Stimulated activated CD4-positive, alpha-beta T cell treated with anti-CD3 and anti-CD28 coated beads, Interleukin-1b, Interleukin-23, amount 100 ng/mL, for 1 hour (primary cell): ENCODE measurements at places on chromosomes 7 and 10.

DNA sequence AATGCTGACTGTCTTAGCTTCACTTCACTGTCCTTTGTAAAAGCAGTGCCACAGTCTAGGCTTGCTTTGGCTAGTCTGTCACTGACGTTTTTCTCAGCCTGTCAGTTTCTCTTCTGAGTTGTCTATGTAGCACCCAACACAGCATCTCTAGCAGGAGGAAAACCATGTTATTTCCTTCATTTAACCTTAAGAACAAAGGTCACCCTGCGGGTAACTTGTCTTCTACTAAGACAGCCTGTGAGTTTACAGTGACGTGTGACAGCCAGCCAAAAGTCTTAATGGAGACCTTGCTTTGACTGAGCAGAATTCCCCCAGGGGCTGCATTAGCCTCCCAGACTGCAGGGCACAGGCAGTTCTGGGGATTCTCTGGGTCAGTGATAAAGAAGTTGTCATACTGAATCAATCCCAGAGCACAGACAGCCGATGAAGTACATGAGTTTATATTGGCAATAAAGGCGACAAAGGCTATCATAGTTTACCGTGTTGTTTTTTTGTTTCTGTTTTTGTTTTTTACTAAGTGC is 296.0 kb upstream of the KIAA1217 start:
- no peak for DNase-seq

DNA sequence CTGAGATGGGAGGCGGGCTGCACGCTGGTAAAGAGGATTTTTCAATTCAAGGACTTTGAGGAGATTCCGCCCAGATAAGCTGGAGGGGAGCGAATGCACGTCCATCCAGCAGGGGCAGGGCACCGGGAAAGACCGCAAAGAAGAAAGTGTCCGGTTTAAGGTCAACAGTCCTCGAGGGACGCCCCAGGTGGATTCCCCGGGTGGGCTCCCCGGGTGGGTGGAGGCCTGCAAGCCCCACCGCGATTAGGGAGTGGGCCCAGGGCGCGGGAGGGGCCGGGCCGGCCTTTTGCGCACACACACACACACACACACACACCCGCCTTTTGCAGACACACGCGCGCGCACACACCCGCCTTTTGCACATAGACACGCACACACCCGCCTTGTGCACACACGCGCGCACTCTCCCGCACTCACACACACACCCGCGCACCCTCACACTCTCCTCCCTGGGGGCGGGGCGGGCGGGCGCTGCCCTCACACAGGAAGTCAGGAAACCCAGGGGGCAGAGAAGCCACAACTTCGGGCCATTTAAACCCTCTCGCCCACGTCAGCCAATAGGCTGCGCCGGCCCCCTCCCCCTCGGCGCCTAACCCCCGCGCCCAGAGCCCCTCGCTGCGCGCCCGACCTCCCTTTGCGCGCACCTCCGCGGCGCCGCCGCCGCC is 615 bp downstream of the ARHGAP12 start:
- DNase-seq = no peak

DNA sequence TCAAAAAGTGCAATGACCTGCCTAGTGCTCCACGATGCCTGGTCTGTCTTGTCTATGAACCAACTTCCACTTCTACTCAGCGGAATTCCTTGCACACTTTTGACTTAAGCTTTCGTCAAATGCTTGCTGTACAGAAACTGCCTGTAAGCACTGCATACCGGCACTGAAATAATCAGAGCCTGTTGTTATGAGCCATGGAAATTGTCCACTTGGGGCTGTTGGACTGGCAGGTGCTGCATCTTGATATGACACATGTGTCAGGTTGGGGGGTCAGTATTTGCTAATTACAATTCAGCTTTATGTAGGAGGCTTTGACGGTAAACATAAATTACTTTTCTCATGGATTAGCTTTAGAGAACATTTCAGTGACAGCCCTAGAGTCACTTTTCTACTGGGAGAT is 32.0 kb upstream of the KLF6 start:
- DNase-seq = no peak

- no peak for DNase-seq
These were observed 43.5 kb upstream of the ZMIZ1 start for GRCh38 chr10:79025199-79025832.

GRCh38 chr10:72841487-72841886 is 52.1 kb upstream of the OIT3 start:
- no peak for DNase-seq

- DNase-seq = no peak
These were observed 1.6 kb upstream of the ANKRD2 start for GRCh38 chr10:97570789-97571471.

GRCh38 chr10:123997486-123998196 is 95.8 kb downstream of the CHST15 start:
- no peak for DNase-seq

- DNase-seq = no peak
These were observed 277.6 kb upstream of the SORCS1 start for GRCh38 chr10:107442035-107442505.

DNA sequence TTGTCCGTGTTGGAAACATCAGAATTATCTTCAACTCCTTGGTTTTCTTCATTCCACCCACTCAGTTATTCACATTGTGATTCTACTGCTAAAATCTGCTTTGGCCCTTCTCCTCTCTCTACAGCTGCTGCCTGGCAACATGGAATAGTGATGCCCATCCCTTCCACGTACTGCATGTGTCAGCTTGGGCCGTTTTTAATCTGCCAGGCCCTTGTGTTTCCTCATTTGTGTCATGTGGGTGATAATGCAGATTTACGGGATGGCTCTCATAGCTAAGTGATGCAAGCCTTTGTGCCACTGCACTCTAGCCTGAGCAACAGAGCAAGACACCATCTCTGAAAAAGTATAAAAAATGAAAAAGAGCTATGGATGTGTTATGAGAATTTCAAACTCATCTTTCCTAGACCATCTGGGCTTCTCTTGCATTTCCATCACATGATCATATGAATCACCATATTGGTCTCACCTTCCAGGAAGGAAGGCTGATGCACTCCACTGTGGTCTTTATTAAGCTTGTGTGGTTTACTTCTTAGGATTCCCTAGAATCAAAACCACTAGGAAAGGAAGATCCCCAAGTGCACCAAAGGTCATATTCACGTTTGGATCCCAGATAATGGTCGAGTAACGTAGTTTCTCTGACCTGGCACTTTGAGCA is 20.6 kb upstream of the CELF2 start:
- no peak for DNase-seq

GRCh38 chr10:30057894-30058556 is 1.4 kb downstream of the JCAD start:
- no peak for DNase-seq

DNA sequence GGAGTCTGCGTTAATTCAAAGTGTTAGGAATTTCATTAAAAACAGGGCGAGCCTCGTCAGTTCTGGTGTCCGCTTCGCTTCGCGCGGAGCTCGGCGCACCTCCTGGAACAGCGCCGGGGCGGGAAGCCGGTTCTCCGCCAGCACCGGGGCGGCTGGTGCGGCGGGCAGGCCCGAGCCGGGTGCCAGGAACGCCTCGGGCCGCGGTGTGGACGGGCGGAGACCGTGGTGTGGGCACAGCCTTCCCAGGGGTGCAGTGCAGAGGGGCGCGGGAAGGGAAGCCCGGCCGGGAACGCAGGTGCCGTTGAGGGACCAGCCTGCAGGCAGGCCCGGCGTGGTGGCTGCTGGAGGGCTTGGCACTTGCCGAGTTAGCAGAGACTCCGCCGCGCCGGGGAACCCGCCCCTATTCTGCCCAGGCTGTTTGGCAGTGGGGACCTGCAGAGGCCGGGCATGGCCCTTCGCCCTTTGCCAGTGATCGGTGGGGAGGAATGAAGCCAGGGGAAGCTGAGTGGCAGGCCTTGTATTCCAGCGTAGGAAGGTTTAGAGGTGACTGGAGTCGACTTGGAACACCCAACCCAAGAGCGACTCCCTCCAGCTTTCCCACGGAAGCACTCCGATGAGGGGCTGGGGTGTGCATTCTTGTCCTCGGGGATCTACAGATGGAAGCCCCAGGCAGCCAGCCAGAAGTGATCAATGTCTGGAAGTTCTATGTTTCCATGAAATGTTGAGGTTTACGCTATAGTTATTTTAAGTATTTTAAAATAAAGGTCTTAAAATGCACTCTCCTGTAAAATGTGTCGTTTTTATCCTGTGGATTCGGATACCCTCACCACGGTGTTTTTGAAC is 945 bp upstream of the RHEB start:
- DNase-seq = no peak

DNA sequence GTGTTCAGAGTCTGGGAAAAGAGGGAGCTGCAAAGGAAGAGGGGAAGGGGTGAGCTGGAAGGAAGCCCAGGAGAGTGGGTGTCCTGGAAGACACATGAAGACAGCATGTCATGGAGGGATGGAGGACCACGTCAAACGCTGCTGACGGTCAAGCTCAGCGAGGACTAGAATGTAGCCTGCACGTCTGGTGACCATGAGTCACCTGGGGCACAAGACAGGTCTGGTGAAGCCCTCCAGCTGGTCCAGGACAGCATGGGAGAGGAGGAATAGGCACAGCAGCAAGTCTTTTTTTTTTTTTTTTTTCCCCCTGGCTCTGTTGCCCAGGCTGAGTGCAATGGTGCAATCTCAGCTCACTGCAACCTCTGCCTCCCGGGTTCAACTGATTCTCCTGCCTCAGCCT is 19.6 kb upstream of the AMZ1 start:
- no peak for DNase-seq

GRCh38 chr7:1137517-1138167 is 22.4 kb downstream of the ZFAND2A start:
- no peak for DNase-seq

DNA sequence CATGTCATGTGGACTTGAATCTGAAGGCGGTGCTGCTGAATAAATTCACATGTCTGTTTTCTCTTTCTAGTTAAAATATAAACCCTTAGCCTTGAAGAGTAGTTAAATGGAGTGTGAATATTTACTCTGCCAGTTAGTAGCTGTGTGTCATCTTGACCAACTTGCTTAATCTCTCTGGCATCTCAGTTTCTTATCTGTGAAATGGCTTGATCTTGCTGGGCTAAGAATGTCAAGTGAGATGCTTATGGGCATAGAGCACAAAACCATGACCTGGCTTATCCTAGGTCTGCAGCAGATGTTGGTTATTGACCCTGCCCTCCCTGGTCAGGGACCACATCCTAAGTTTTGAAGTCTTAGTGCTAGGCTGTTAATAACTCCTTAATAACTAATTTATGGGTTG is 16.6 kb downstream of the ARID5B start:
- no peak for DNase-seq

DNA sequence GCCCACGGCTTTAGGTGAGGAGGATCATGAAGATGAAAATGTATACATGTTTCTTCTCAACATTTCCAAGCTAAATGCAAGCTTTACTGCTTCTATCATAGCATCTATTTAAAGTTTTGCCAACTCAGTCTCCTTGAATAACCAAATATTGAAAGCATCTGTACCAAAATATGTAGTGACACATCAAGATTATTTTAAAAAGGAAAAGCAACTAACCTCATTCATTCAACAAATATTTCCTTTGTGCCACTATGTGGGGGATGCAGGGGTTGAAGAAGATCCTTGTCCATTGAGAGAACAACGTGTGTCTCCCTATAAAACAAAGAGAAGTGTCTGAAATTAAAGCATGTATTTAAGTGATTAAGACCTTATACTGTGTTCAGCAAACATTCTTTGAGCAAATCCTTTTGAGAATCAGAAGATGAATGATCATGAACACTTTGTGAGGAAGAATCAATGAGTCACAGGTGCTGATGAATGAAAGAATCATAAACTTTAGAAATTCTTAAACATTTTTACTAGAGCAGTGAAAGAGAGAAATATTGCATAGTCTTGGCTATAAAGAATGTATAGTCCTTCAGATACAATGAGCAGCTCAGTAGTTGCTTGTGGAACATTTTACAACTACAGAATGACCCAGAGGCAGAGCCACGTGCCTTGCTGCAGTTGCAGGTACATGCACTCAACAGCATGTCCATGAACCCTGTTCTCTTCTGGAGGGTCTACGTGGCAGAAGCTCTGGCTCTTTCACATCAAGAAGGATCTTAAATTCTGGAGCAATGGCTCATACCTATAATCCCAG is 13.9 kb downstream of the TAS2R60 start:
- no peak for DNase-seq

- DNase-seq = no peak
These were observed 149.6 kb upstream of the PRPS1L1 start for GRCh38 chr7:18177129-18177814.

DNA sequence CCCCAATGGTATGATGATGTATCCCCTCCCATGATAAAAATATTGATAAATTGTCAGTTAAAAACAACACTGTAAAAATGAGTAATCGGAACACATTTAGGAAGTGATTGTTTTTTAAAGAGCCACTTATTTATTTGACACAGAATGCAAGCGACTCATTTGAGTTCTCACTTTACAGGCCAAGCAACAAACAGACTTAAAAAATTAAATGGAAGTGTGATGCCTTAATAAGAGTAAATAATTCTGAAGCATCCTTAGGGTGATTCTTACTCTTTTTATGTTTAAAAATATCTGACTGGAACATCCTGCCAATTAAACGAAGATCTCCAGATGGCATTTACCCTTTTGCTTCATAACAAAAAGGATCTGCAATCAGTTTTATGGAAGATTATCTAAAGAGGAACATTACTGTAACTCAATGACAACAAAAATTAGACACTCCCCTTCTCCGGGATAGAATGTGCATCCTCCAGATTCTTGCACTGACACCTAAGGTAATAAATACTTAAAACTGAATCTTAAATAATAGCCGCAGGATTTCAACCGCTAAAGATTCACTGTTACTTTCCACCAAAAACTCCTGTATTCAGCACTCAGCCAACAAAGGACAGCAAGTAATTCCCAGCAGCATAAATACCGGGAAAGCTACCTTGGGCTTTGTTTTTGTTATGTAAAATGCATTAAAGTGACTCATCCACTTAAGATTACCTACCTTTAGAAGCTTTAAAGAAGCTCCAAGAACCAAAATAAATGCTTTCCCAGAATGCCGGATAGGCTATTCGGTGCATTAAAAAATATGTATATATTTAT is 1.7 kb downstream of the CACNA2D1 start:
- no peak for DNase-seq

DNA sequence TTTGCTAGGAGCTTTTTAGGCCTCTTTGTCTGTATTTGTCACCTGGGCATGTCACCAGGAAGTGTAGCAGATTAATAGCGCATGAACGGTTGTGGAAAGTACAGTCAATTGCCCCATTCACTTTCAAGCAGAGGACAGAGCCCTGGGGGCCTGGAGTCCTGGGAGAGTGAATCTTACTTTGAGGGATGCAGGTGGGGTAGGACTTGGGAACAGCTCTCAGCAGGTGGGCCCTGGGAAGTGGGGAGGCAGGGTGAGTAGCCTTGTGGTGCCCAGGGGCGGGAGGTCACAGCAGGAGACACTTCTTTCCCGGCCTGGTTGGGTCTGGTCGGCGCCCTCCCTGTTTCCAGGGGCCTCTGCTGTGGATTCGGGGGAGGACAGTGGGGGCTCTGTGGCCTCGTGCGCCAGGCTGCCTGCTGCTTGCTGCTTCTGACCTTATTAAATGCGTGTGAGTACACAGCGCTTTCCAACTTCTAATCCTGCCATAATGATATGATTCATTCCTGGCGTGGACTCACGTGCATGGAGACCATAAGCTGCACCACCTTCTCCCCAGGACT is 51.6 kb upstream of the AQP1 start:
- DNase-seq = no peak

- DNase-seq = no peak
These were observed 34.7 kb upstream of the SLC35B4 start for GRCh38 chr7:134351424-134351823.
